ENCODE measurements at places on chromosomes 16 and 17. TPM values are rescaled to one million over a fixed set of nuclear protein-coding genes. Genes with fewer than 3 reads are reported as not detected.

Gene LRRC37A
- total RNA-seq: 5.1 TPM

GRCh38 chr16:27781195-27781524 is 231.2 kb downstream of the KATNIP start:
- no peaks in the 10 kb centered on the region for H3K4me1 ChIP-seq
- no peak overlapping the region for H3K4me3 ChIP-seq
- peak; percentile 78 for DNase-seq
- H3K27me3 ChIP-seq: no peaks in the 10 kb centered on the region

DNA sequence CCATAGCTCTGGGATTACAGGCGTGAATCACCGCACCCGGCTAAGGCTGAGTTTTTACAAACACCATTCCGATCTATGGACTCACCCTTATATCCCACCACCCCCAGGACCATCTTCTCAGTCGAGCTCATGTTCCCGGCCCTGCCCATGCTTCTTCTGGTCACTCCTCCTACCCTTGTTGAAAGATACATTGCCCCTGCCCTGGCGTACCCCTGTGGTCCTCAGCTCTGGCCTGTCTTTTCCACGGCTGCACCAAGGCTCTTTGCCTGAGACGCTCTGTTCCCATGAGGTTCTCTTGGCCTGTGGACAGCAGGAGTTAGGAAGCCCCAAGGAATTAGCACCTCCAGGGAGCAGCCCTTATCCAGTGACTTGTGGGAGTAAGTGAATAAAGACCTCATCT is 379.4 kb upstream of the TNRC6C start:
- no peaks in the 10 kb centered on the region for H3K36me3 ChIP-seq
- H3K4me3 ChIP-seq: no peak overlapping the region
- no peak for DNase-seq
- H3K4me1 ChIP-seq: no peaks in the 10 kb centered on the region
- H3K27ac ChIP-seq: no peak overlapping the region
- no peaks in the 10 kb centered on the region for H3K27me3 ChIP-seq

GRCh38 chr17:57927048-57927723 is 28.0 kb downstream of the CUEDC1 start:
- H3K36me3 ChIP-seq: no peaks in the 10 kb centered on the region
- no peak overlapping the region for H3K4me3 ChIP-seq
- H3K27ac ChIP-seq: no peak overlapping the region

Gene P2RX5
- total RNA-seq: 1.0 TPM

- peak overlapping the region; percentile 46 for H3K27ac ChIP-seq
- DNase-seq: peak; percentile 26
- peaks cover 12% of the 10 kb centered on the region for H3K36me3 ChIP-seq
- no peak overlapping the region for H3K4me3 ChIP-seq
- no peaks in the 10 kb centered on the region for H3K4me1 ChIP-seq
Measured at GRCh38 chr17:8504460-8505207, 69.0 kb downstream of the NDEL1 start.

DNA sequence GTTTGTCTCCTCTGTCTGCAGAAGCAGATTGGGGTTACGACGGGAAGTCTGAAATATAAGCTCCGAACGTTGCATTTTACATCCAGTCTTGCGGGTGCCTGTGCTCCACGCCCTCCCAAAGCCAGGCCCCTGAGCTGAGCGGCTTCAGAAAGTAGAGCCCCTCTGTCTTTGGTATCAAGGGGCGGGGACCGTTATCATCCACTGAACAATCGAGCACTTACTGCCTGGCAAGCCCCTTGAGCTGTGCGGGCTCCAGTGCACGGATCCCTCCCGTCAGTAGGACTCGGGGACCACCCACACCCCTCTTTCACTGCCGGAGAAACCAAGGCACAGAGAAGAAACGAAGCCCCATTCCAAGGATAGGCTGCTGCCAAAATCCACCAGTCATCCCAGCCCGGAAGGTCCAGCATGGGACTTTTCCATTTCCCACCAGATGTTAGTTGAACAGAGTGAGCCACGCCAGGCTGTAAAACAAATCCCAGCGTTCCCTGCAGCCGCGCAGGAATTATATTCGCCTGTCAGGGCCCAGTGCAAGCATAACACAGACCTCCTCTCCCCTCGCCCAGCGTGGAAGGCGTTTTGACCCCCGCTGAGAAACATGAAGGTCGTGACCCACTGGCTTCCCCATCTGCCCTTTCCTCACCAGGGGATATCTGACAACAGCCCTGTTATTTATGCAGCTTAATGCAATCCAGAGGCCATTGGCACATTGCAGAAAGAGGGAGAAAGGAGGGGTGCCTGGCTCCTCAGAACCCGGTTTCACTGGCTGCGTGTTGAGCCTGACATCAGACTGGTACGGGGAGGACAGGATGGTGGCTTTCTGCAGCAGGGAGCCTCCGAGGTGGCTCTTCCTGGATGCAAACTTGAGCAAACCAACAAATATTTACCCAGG is 212.2 kb upstream of the FOXF1 start:
- H3K36me3 ChIP-seq: no peaks in the 10 kb centered on the region
- no peak for DNase-seq
- H3K4me3 ChIP-seq: no peak overlapping the region
- H3K4me1 ChIP-seq: no peaks in the 10 kb centered on the region

Gene MYH2
- total RNA-seq: not detected

DNA sequence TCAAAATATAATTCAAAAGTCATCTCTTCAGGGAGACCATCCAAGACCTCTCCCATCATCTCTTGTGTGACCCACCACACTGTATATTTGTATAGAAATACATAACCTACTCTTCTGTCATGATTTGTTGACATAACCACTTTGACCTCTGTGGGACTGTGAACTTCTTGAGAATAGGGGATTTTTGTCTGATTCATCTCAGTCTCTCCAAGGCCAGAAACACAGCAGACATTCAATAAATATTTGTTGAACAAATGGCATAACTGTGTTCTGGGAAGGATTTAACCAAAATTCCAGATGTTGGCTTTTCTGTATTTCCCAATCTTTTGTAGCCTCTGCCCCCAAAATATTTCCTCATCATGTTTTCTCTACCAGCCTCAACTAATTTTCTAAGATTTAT is 169.7 kb downstream of the CDH11 start:
- peaks cover 8% of the 10 kb centered on the region for H3K36me3 ChIP-seq
- no peak overlapping the region for H3K4me3 ChIP-seq
- no peak overlapping the region for H3K27ac ChIP-seq
- no peaks in the 10 kb centered on the region for H3K27me3 ChIP-seq

GRCh38 chr16:24609740-24610415 is 70.5 kb downstream of the RBBP6 start:
- no peak overlapping the region for H3K27ac ChIP-seq
- peak; percentile 87 for DNase-seq
- H3K4me1 ChIP-seq: no peaks in the 10 kb centered on the region
- H3K27me3 ChIP-seq: no peaks in the 10 kb centered on the region
- H3K36me3 ChIP-seq: no peaks in the 10 kb centered on the region

DNA sequence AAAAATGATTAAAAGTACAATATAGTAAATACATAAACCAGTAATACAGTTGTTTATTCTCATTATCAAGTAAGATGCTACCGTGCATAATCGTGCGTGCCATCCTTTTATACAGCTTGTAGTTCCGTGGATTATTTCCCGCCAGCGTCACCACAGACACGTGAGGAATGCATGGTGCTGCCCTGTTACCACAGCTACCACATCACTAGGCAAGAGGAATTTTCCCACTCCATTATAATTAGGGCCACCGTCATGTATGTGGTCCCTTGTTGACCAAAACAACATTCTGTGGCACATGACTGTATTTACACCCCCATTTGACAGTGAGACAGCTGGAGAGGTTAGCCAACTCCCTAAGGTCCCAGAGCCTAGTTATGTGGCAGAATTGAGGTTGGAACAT is 30.5 kb upstream of the LGALS9 start:
- H3K4me1 ChIP-seq: no peaks in the 10 kb centered on the region
- H3K4me3 ChIP-seq: no peak overlapping the region
- H3K27ac ChIP-seq: no peak overlapping the region
- no peaks in the 10 kb centered on the region for H3K27me3 ChIP-seq

DNA sequence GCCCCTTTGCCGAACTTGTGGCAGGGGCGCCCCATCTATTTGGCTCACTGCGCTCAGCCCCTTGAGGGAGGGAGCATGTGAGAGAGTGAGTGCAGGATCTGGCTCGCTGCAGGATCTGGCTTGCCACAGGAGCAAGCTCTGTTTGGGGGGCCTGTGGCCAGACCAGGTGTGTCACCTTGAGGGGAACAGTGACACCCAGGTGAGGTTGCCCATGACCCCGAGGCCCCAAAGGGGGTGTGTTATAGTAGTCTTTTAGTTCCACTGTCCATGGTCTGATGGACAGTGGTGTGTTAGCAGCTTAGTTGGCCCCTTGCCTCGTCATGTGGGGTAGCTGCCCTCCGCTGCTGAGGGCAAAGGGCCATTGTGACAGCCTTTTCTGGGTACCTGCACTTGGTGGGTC is 41.6 kb downstream of the CCDC42 start:
- no peaks in the 10 kb centered on the region for H3K27me3 ChIP-seq
- no peak overlapping the region for H3K27ac ChIP-seq
- H3K4me3 ChIP-seq: no peak overlapping the region
- DNase-seq: no peak

Gene TBC1D3
- total RNA-seq: not detected

Measured in aorta (tissue), 5 donors.